Suprapubic skin (tissue), 4 donors: ENCODE measurements at places on chromosomes 12 and 14. TPM values are rescaled to one million over a fixed set of nuclear protein-coding genes. Genes with fewer than 3 reads are reported as not detected.
A peak's percentile ranks its signal among the peaks of the same experiment; 100 is the strongest.

C12orf43 gene
- total RNA-seq: 5.6 TPM

- DNase-seq: no peak
Measured at GRCh38 chr12:106885026-106885425, 70.7 kb upstream of the TMEM263 start.

DNA sequence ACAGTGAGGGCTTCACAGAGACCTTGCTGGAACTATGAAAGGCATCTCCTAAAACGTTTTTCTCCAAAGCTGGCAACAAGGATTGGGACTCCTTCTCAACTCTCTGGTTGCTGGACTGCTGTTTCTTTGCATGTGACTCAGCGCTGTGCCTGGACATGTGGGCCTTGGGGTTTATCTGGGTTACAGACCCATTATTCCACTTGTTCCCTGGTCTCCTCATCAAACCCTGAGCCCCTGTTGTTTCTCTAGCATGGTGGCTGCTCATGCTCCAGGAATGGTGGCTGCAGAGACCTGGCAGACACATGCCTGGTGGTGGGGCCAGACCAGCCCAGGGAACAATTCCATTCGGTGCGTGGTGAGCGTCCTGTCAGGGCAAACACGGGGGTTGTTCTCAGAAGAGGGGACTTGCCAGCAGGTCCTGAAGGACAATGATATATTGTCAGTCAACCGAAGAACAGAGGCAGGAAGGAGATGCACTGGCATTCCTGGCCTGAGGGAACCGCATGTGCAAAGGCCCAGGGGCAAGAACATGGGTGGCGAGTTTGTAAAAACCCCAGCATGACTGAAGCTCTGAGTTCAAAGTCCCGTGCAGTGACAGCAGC lies 320.1 kb upstream of the RTL1 start:
- peak; percentile 36 for DNase-seq

DNA sequence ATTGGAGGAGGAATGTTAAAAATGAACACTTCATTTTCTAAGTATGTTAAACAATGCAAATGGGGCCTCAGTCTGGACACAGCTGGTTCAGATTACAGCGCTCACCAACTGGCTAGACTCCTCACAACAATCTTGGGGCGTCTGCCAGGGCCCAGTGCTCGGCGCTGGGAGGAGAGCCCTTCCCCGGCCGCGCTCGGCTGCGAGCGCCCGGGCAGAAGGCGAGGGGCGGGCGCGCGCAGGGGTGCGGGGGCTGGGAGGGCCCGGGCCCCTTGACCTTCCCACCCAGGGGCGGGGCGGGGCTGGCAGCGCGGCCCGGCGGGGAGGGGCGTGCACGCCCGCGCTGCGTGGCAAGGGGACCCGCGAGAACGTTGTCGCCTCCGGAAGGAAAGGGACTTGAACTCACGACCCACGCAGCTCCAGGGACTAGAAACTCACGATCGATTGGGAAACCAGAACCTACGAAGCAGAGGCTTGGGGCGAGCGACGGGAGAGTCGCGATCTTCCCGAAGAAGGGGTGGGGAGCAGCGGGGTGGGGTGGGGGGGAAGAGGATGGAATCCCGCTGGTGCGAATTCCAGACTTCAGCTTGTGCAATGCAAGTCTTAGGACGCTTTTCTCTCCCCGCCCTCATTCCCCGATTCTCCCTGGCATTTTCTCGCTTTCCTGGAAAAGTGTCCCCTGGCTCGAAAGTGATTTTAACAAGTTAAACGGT lies at the start of gene FBLN5:
Gene FBLN5 (minus strand): TSS at position 220 of the 710 bp plus-strand sequence. CDS start 465 bp downstream, outside the sequence.
- DNase-seq: peak; percentile 82

DNA sequence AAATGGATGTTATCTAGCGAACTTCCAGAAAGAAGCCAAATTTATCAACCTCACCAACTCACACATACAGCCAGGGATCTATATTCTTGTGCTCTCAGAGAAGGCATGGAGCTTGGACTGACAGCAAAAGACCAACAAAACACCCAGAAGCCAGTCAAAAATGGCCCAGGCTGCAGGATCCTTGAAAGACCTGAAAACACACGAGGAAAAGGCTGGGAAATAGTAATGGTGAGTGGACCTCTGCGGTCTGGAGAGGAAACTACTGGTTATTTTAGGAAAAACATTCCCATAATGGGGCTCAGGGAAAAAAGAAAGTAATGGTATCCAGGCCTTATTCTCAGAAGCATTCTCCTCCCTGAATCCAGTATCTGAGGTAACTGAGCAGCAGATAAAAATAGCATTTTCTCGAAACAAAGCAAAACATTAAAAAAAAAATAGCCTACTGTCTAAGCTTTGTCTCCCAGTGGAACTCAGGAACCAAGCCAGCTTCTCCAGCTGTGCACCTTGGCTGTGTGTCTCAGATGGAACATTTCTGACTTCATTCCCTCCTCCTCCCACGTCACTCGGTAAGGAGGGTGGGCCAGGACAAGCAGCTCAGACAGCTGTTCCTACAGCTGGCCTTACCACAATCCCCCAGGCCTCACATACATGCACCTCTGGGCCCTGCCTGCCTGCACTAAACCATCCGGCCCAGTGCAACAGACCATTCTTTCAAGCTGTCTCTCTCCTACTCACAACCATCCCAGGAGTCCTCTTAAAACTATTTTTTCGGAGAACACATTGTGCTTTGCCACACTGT lies 249.9 kb downstream of the DAD1 start:
- DNase-seq: peak; percentile 82

DNA sequence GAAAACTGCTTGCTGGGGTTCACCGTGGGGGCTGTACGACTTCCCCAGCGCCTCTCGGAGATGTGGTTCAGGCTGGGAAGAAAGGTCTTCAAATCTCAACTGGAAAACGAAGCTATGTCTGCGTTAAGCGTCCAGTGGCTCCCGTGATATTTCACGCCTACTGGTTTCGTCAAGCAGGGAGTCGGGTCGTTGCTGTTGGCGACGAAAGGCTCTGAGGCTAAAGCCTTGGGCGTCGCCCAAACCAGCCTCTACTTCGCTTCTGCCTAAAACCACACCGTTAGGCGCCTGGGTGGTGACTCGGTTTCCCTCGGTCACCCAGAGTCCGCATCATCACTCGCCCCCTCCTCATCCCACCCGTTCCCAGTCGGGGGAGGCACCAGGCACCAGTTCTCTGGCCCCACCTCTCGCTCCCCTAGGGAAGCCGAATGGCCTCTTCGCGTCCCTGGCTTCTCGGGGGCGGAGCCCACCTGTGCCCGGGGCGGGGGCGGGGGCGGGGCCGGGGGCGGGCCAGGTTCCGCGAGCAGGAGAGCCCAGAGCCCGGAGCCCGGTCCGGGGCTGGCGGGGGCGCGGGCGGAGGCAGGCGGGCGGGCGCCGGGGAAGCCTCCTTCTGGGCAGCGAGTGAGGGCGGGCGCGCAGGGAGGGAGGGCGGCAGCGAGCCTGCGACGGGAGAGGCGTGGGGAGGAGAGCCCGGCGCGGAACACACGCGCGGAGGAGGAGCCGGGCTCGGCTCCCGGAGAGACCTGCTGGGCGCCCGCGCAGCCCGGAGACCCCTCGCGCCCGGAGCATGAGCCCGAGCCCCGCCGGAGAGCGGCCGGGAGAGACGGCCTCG lies at the start of gene B4GALNT3:
Gene B4GALNT3 (plus strand): TSS at position 510 of the 829 bp plus-strand sequence. CDS start 438 bp downstream, outside the sequence.
- no peak for DNase-seq
